ENCODE measurements at places on chromosomes 12 and 14.

GRCh38 chr14:103416916-103417315 lies 31.7 kb downstream of the MARK3 start:
- DNase-seq = no peak

GRCh38 chr12:27710592-27711316 lies at the start of gene MRPS35:
MRPS35 (plus strand) TSS chr12:27710832; CDS start chr12:27710844, 12 bp downstream.
- peak; percentile 93 for DNase-seq

- DNase-seq = no peak
Measured at GRCh38 chr14:81534510-81535074, 939 bp upstream of the SEL1L start.

DNA sequence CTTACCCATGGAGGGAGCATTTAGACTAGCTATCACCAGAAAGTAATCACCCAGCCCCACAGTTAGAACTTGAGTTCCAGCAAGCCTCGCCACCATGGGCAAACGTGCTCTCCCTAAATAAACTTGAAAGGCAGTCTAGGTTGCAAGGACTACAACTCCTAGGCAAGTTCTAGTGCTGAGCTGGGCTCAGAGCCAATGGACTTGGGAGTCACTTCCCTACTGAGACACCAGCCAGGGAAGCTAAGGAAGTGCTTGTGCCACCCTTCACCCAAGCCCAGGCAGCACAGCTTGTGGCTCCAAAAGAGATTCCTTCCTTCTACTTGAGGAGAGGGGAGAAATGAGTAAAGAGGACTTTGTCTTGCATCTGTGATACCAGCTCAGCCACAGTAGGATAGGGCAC lies 57.9 kb downstream of the SLCO1A2 start:
- DNase-seq = no peak

DNA sequence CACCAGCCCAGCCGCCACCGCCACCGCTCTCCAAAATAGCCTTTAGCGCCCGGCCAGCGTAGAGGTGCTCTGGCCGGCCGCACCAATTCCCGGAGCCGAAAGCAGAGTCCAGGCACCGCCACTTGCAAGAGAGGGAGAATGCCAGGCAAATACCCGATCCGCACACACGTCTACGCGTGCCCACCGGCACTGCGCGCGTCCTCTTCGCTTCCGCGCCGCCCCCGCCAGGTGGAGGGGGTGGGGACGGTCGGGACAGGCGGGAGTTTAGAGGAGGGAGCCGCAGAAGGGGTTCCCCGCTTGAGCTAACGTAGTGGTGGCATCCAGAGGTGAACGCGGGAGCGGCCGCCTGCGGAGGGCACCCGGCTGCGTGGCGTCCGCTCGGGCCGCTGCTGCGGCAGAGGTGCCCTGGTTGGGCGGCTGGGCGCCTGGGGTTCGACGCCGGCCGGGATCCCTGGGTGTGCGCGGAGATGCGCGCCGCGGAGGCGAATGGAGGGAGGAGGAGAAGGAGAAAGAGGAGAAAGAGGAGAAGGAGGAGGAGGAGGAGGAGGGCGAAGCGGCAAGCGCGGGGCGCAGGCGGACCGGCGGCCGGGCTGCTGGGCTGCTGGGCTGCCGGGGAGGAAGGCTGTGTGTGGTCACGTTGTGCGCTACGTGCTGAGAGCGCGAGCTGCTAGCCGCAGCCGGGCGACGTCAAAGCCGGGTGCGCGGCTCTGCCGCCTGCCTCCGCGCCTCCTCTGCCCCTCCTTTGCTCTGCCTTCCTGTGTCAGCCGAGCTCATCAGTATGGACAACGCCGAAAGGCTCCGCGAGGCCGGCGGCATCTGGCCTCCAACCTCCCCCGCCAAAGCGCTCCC lies at the start of gene MDGA2:
Gene MDGA2, minus strand, starts transcription at position 140 of the 849 bp plus-strand sequence.
- DNase-seq = no peak

- no peak for DNase-seq
Measured at GRCh38 chr12:50715174-50715573, 48.7 kb upstream of the ATF1 start.

DNA sequence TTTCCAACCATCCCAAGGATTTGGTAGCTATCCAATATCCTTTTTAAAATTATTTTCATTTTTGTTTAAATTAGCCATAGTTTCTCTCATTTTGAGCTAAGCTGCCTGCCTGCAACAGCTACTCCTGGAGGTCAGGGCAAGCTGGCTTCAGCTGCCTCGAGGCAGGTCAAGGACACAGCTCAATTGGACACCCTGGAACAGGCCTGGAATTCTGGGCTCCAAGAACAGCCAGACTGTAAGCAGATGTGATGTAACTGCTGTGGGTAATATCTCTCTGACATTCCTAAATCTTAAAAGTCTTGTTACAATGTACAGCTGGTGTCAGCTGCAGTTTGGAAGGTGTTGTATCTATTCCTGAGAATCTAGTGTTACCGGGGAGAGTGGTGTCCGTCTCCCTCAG lies 119.8 kb downstream of the KCNK10 start:
- no peak for DNase-seq

DNA sequence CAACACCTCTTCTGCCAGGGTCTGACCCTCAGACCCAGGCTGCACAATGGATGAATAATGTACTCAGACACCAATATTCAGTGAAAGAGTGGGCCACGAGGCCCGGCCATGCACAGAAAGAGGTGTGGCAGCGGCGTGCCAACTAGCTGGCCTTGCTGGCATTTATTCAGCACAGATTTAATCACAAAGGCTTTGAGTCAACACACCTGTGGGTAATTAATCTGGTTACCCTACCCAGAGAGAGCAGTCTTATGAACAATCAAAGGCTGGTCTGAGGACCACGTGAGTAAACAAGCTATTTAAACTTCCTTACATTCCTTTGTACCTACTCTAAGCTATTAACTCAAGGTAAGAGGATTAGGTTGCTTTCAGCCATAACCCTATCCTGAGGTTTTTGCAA lies 324.8 kb downstream of the C12orf50 start:
- no peak for DNase-seq

GRCh38 chr14:100653409-100653808 lies 66.2 kb upstream of the BEGAIN start:
- DNase-seq = peak; percentile 36

DNA sequence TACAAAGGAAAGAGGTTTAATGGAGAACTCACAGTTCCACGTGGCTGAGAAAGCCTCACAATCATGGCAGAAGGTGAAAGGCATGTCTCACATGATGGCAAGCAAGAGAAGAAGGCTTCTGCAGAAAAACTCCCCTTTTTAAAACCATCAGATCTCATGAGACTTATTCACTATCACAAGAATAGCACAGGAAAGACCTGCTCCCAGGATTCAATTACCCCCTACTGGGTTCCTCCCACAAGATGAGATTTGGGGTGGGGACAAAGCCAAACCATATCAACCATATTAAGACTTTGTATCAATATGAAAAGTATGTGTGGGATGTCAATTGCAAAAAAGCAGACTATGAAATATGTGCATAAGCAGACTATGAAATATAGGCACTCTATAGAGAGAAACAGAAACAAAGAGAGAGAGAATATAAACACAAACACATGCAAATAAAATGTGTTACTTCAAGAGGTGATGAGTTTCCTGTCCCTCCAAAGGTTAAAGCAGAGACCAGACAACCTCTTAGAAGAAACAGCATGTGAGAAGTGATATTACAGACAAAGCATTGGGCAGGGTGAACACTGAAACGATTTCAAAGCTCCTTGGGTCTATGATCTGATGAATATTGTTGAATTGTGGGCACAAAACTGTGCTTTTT lies 151.2 kb upstream of the KRR1 start:
- no peak for DNase-seq

- no peak for DNase-seq
Measured at GRCh38 chr14:81234278-81234677, 13.5 kb upstream of the GTF2A1 start.

DNA sequence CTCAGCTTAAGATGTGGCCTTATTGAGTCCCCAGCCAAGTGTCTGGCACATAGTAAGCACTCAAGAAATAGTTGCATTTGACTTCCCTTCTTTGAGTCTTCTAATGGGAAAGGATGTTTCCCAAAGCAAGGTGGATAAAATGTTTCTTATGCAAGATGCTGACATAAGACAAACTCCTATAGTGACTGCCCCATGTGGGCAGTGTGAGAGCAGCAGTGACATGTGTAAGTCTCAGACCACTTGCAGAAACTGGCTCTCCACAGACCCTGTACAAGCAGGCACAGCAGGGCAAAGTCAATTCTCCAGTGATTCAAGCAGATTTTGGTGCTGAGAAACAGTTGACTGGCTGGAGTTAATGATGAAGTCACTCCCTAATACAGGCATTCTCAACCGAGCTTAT lies 255.3 kb downstream of the ANO2 start:
- no peak for DNase-seq

GRCh38 chr12:26798023-26798422 lies 35.0 kb downstream of the ITPR2 start:
- DNase-seq = no peak

- DNase-seq = no peak
Measured at GRCh38 chr12:88241862-88242570, 99.9 kb downstream of the TMTC3 start.
